ENCODE measurements at places on chromosomes 7 and 10. TPM values are rescaled to one million over a fixed set of nuclear protein-coding genes. Genes with fewer than 3 reads are reported as not detected.

DNA sequence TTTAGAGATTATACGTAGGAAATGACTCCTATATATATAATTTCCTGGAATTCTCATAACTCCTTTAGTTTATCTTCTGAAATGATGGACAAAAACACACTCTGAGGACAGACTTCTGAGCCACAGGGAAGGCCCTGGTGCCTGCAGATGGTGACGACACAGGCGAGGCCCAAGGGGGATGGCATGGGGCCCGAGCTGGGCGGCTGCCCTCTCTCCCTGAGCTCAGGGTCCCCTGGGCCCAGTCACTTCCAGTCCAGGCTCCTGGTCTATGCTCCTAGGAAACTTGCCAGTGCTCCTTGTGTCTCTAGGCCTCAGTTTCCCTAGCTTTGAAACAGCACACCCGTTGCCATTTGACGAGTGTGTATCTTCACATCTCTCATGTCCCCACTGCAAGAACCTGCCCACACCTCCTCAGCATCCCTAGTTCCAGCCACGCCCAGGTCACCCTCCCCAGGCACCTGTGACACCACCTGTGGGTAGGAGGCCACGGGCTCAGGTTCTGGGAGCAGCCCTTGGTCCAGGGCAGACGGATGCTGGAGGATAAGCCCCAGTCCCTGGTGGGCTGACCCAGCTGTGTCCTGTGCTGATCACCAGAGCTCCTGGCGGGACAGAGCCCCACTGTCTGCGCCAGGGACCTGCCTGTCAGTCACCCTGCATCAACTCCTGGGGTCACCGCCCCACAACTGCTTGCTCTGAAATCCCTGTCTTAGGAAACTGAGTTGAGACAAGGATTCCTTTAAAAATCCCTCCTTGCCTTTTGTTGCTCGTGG is 23.4 kb upstream of the SHH start:
- no peak for DNase-seq

DNA sequence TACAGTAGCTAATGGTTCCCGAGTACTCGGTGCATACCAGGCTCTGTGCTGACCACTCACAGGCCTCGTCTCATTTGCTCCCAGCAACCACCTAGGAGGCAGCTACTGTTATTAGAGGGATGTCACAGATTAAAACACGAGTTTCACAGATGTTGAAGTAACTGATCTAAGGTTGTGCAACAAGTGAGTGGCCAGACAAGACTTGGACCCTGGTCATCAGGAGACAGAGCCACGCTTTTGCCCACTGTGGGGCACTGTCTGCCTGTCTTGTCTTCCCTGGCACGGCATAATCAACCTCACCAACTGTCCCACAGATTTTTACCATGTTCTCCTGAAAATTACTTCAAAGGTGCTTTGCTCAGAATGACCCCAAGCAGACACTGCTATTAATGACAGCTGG is 111.6 kb upstream of the HABP2 start:
- no peak for DNase-seq

DNA sequence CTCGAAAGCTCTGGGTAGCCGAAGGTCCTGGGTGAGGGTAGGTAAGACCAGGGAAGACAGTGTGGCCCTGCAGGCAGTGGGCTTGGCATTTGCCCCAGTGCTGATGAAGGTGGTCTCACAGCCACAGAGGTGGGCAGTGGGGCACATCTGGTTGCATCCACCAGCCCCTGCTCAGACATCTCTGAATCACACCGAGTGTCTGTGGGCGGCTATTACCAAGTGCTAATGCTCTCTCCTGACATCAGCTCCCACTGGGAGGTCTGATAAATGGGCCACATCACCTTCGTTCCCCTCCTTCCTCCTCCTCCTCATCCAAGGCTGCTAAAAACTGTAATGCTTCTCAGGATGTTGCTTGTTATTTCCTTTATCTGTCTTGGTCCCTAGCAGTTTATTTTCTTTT is 330.9 kb upstream of the COBL start:
- no peak for DNase-seq

DNA sequence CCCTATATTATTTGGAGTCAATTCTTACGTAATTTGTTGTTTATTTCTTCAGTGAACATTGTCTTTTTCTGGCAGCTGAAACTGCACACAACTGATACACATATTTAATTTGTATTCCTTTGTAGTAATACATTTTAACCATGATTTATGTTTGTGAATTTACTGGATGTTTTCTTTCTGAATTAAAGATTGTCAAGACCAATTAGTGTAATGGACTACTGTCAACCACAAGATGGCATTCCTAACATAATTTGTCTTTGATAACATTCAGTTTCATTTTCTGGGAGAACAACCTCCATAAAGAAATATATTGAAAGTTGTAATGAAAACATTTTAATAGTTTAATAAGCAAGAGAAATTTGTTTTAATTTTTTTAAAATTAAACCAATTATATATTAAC is 10.1 kb downstream of the THNSL1 start:
- peak; percentile 24 for DNase-seq

GRCh38 chr7:15658247-15658646 is 28.2 kb downstream of the MEOX2 start:
- no peak for DNase-seq

DNA sequence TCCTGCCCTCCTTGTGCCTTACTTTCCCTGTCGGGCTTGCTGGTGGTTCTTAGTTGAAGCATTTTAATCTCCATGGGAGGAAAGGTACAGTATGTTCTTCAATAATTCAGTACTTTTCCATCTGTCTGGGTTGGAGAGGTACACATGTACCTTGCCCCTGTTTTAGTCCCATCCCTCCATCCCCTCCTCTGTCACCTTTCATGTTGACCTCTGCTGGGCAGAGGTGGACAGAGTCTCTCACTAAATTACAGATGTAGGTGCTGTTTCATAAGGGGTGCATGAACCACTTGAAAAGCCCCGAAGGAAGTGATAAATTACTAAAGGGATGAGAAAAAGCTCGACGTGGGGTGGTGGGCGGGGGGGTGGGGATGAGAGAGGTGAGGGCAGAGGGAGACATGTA is 5.4 kb downstream of the AGFG2 start:
- DNase-seq, result no peak

DNA sequence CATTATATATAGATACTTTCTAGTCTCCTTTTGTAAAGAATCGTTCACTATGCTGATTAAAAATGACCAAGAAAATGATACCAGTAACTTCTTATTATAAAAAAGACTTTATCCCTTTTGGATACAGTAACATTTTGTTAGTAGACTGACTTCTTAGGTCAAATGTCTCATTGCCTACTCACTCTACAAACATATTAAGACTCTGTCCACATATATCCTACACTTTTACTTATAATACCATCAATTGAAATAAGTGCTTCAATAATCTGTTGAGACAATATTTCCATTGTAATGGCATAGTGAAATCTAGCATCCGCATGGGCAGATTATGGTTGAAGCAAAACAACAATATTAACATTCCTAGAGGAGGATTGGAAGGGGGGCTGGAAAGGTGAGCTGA is 180.6 kb downstream of the ARL4A start:
- no peak for DNase-seq

DNA sequence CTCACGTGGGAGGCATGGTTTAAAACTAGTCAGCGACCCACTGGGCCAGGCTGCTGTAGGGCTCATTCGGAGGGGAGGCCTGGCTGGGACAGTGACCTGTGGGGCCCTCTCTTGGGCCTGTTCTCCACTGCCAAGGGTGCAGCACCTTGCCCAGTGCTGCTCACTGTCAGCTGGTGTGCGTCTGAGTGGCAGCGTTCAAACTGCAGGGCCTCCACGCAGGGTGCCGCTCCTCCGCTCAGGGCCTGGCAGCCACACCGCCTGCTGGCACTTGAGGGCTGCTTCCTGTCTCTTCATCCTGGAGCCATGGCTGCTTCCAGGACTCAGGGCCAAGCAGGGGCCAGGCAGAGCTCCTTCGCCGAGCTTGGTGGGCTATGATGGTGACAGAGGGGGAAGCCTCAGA is 18.3 kb downstream of the ADAMTS14 start:
- no peak for DNase-seq

- no peak for DNase-seq
Observed at GRCh38 chr7:36036590-36036989, 116.5 kb upstream of the EEPD1 start.

DNA sequence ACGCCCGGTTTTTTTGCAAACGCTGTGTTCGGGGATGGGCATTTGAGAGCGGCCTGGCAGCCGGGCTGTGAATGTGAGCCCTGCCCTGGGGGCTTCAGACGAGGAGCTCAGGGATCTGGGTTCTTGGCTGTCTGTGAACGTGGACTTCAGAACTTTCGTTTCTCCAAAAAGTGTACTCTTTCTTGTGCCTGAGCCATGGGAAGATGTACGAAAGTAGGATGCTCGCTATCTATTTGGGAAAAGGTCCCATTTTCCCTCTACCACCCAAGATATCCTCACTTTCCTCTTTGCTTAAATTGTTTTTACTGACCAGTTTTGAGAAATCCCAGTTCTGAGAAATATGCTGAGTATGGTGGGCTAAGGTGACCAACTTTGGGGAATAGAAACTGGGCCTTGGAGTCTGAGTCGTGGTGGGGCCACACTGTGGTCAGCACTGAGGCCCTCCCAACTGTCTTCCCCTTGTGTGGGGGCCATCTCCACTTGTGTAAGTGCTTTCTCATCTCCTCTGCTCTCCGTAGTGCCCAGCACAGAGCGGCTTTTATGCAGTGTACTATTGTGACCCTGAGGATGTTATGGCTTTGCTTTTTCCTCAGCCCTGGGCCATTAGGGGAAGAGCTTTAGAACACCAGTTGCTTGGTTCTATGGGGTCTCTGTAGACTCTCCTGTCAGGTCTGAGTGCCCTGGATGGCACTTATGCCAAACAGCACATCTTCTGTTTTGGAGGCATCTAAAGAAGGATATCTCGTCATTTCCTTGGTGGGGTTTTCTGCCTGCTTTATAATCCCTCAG is 918 bp downstream of the DBNL start:
- DNase-seq, result no peak

DNA sequence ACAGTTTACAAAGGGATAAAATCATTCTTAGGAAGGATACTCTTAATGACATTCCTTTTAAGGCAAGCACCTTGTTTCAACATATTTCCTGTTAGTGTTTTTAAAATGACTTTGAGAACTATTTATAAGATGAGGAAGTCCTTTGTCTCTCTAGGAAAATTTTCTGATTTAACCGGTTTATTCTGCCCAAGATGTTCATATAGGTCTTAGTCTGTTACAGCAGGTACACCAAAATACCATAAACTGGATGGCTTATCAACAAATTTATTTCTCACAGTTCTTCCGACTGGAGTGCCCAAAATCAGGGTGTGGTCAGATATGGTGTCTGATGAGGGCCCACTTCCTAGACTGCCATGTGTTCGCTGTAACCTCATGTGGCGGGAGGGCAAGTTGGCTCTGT is 77.9 kb downstream of the GSAP start:
- no peak for DNase-seq

The ABCC2 gene
- polyA plus RNA-seq, result 0.93 TPM

The ANKRD22 gene
- 37.9 TPM for polyA plus RNA-seq

The SPDYE2B gene
- not detected for polyA plus RNA-seq

The CUEDC2 gene
- polyA plus RNA-seq, result 49.2 TPM

The GLUD1 gene
- 58.0 TPM for polyA plus RNA-seq

The OIT3 gene
- polyA plus RNA-seq, result not detected

The ADCYAP1R1 gene
- polyA plus RNA-seq, result 0.31 TPM

The FAM13C gene
- polyA plus RNA-seq, result 2.2 TPM

The FOXL3 gene
- polyA plus RNA-seq, result not detected
